Suppressor macrophage (primary cell): ENCODE measurements at places on chromosomes 3 and 15.

DNA sequence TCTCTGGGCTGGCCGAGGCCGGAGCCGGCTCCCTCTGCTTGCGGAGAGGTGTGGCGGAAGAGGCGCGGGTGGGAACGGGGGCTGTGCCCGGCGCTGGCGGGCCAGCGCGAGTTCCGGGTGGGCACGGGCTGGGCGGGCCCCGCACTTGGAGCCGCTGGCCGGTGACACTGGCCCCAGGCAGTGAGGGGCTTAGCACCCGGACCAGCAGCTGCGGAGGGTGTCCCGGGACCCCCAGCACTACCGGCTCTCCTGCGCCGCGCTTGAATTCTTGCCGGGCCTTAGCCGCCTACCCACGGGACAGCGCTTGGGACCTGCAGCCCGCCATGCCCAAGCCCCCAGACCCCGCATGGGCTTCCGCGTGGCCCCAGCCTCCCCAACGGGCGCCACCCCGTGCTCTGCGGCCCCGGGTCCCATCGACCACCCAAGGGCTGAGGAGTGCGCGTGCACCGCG lies 736.3 kb upstream of the ARRDC4 start:
- DNase-seq, result no peak

- no peak for DNase-seq
These were observed 192.6 kb upstream of the PRICKLE2 start for GRCh38 chr3:64417816-64418215.

DNA sequence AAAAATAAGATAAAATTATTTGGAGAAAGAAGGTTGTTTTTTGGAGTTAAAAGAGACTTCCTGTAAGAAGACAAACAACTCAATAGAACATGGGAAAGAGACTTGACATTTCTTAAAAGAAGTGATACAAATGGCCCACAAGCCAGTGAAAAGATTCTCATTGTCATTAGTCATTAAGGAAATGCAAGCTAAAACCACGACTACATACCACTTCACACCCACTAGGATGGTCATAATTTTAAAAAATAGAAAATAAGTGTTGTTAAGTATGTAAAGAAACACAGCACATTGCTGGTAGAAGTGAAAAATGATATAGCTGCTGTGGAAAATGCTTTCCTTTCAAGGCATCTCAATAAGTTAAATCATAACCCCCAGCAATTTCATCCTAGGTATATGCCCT lies 44.4 kb upstream of the GK5 start:
- DNase-seq, result no peak

DNA sequence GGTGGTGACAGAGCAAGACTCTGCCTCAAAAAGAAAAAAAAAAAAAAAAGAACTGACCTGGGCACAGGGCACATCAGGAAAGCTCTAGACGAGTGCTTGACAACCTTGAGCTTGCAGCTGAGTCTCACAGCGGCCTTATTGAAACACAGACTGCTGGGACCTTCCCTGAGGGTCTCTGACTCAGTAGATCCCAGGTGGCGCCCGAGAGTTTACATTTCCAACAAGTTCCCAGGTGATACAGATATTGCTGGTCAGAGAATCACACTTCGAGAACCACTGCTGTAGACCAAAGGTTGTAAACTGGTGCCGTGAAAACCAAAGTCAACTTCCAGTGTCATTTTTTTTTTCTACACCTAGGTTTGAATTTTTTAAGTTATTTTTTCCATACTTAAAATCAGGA lies 573.2 kb upstream of the MDFIC2 start:
- no peak for DNase-seq

- no peak for DNase-seq
These were observed 65.6 kb downstream of the TMEM212 start for GRCh38 chr3:171908731-171909130.

DNA sequence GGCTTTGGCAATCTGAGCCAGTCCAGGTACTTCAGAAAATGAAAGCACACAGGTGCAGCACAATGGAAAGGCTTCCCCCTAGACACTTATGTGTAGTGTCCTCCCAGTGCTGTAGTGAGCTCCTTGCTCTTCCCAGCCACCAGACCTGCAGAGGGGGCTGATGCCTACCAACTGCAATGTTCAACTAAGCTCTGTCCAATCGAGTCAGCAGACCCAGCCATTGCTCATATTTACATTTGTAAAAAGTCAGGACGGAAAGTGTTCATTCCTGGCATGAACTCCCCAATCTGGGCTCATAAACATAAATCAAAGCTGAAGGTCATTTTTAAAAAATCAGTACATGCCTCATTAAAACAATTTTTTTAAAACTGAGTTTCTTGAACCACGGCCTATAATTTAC lies 73.0 kb downstream of the FOXP1 start:
- DNase-seq, result no peak

DNA sequence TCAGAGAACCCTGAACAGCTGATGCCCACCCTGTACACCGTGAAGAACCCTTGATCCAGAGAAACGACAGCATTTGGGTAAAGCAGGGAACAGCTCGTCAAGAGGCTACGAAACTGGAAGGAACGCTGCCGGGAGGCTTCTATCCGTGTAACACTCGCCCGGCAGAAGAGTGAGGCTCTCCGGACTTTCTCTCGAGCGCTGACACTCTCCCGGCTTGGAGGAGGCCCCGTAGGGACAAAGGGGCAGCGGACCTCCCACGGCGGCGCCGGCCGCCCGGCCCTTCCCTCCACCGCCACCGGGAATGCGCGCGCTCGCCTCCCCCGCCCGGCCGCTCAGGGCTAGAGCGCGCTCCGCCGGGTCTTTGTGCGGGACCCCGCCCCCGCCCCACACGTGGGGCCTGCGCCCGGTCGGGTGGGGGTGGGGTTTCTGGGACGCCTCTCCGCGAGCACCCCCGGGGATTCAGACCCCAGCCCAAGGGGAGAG lies 1.7 kb downstream of the HYAL2 start:
- DNase-seq, result peak; percentile 71
